CD4-positive, alpha-beta T cell treated with Interleukin-15 for 1 hour (primary cell): ENCODE measurements at places on chromosomes 13 and 19.

DNA sequence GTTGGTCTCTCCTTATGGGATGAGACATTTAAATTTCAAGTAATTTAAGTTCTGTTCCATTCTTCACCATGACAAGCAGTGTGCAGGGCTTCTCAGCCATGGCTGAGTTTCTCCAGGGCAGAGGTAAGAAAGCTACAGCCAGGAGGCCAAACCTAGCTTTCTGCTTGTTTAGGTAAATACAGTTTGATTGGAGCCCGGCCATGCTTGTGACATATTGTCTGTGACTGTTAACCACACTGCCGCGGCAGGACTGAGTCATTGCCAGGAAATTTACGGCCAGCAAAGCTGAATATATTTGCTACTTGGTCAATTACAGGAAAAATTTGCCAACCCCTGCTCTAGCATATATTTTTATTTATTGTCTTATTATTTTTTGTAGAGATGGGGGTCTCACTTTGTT, 10.7 kb downstream of the NLRP8 start:
- DNase-seq, result no peak

- no peak for DNase-seq
Measured at GRCh38 chr13:30851697-30852096, 54.4 kb upstream of the MEDAG start.

GRCh38 chr13:19597523-19597922, 35.9 kb upstream of the MPHOSPH8 start:
- no peak for DNase-seq

GRCh38 chr19:27776524-27776923, 1436.4 kb downstream of the UQCRFS1 start:
- DNase-seq, result no peak

- DNase-seq, result no peak
Measured at GRCh38 chr13:73168226-73168952, 109.6 kb downstream of the KLF5 start.
